ENCODE measurements at places on chromosomes 2 and 18. TPM values are rescaled to one million over a fixed set of nuclear protein-coding genes. Genes with fewer than 3 reads are reported as not detected.

DNA sequence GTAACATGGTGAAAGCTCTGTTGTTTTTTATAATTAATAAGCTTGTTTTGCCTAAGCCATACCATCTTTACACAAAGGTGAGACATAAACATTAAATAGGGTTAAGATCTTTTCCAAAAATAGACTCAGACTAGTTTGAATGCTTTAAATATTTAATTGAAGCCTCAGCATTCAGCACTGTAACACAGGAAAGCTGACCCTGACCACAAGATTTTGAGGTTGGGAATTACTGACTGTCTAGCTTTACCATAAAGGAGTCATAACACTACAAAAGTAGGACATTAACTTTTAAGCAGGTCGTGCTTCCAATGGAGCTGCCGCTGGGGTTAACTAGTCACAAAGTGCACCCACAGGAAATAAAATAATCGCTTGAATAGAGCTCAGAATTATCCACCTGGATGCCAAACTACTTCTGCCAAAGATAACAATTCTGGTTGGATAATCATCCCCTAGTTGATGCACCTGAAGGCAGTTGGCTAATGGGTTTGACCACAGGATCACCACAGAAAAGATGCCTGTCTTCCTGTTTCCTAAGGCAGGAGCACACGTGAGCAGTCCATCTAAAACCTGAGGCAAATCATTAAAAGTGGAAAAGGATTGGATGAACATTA is 106.2 kb downstream of the COBLL1 start:
- no peak for DNase-seq

The MAPK4 gene
- not detected for polyA plus RNA-seq

DNA sequence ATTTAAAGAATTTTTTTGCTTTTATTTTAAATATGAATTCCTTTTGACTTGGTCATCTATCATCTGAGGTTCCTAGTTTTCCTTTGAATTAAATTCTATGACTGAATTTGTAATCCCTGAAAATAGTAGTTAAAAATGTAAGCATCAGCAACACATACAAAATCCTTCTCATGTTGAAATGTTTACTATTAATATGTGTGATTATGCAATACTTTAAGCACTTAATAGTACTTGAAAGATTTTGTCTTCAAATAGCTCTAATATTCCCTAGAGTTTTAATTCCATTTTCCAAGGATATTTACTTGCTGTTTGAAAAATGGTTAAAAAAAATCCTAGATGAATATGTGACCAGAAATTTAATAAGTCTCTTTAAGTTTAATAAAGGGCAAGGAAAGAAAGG is 26.6 kb upstream of the SPATS2L start:
- no peak for DNase-seq

The CRACDL gene
- polyA plus RNA-seq = 0.14 TPM

The SCTR gene
- not detected for polyA plus RNA-seq

GRCh38 chr18:49668574-49669275 is 106.9 kb downstream of the LIPG start:
- DNase-seq = no peak

DNA sequence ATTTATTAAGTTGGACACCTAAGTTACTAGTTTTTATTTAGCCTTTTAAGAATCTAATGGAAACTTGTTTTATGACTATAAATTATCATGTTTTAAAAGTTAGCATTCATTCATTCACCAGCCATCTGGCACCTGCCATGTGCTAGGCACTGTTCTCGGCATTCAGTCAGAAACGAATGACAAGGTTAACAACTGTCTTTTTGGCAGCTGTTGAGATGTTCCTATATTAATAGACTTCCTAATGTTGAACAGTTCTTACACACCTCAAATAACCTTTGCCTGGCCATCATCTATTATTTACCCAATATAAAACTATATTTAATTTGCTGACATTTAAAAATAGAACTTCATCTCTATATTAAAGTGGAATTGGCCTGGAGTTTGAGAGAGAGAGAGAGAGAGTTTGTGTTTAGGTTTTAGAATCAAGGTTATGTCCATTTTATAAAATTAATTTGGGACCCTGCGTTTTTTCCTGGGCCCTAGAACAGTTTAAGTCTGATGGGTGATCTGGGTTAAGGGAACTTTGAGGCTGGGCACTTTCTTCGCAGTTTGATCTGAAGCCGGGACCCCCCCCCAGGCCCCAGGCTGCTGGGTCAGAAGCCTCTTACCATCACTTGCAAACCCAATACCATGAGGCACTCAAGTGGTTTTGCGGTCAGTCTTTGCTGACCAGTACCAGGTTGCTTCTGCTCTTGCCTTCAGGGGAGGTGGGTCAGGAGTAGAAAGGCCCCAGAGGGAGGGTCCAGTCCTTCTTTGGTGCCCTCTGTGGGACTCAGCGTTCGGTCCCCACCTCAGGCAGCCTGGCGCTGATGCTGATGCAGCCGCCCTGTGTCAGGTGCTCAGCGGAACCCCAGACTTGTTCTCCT is 48.3 kb upstream of the ASB1 start:
- DNase-seq = no peak

GRCh38 chr2:88857951-88858411 is 166.5 kb downstream of the RPIA start:
- no peak for DNase-seq

The CYP20A1 gene
- 19.0 TPM for polyA plus RNA-seq

The BCL11A gene
- 8.3 TPM for polyA plus RNA-seq
